ENCODE measurements at places on chromosomes 4 and X.
A peak's percentile ranks its signal among the peaks of the same experiment; 100 is the strongest.

DNA sequence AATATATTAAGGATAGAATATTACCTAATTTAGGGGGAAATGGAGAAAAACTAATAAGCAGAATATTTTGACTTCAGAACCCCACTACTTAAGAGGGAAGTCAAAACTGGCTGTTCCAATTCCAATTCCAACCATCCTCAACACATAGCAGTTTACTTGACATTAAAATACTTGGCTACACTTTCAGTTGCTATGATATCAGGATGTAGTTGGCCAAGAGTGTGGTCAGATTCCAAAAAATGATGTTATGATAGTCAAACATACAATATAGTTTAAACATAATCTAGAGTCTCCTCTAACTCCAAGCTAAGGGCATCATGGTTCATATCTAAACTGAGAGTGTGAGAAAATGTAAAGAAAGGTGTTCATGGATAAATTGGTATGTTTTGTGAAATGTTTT, 16.5 kb upstream of the SMIM14 start:
- H3K27me3 ChIP-seq, result no peaks in the 10 kb centered on the region
- DNase-seq, result no peak
- no peaks in the 10 kb centered on the region for H3K36me3 ChIP-seq
- H3K4me1 ChIP-seq, result no peaks in the 10 kb centered on the region
- H3K4me3 ChIP-seq, result no peak overlapping the region

- no peaks in the 10 kb centered on the region for H3K27me3 ChIP-seq
- H3K4me1 ChIP-seq, result no peaks in the 10 kb centered on the region
- H3K27ac ChIP-seq, result no peak overlapping the region
- H3K36me3 ChIP-seq, result no peaks in the 10 kb centered on the region
- no peak overlapping the region for H3K4me3 ChIP-seq
Measured at GRCh38 chr4:40972722-40973121, 223.0 kb downstream of the NSUN7 start.

- H3K27ac ChIP-seq, result no peak overlapping the region
- H3K4me3 ChIP-seq, result no peak overlapping the region
- DNase-seq, result no peak
- no peaks in the 10 kb centered on the region for H3K36me3 ChIP-seq
- peaks cover 3% of the 10 kb centered on the region for H3K4me1 ChIP-seq
Measured at GRCh38 chr4:73676861-73677323, 56.7 kb upstream of the RASSF6 start.

GRCh38 chr4:188824553-188824952, 685.3 kb downstream of the TRIML1 start:
- DNase-seq, result no peak
- H3K27me3 ChIP-seq, result no peaks in the 10 kb centered on the region
- no peak overlapping the region for H3K4me3 ChIP-seq

DNA sequence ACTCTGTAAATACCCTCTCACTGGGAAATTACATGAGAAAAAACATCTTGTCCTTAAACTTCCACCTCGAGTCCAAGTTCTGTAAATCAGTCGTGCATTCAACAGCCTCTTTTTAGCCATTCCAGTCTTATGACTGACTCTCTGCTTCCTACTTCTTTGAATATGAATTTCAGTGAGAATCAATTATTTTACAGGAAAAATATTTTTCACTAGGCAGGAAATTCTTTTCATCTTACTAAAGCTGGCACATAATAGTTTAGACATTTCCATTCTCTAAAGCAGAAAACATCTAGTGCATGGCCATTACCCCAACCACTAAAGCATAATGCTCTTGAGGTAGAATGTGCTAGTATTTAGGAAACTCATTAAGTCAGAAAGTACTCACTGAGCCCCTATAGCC, 565.7 kb upstream of the FAT1 start:
- H3K36me3 ChIP-seq, result no peaks in the 10 kb centered on the region
- DNase-seq, result no peak
- no peak overlapping the region for H3K4me3 ChIP-seq
- no peaks in the 10 kb centered on the region for H3K27me3 ChIP-seq
- no peak overlapping the region for H3K27ac ChIP-seq
- no peaks in the 10 kb centered on the region for H3K4me1 ChIP-seq

DNA sequence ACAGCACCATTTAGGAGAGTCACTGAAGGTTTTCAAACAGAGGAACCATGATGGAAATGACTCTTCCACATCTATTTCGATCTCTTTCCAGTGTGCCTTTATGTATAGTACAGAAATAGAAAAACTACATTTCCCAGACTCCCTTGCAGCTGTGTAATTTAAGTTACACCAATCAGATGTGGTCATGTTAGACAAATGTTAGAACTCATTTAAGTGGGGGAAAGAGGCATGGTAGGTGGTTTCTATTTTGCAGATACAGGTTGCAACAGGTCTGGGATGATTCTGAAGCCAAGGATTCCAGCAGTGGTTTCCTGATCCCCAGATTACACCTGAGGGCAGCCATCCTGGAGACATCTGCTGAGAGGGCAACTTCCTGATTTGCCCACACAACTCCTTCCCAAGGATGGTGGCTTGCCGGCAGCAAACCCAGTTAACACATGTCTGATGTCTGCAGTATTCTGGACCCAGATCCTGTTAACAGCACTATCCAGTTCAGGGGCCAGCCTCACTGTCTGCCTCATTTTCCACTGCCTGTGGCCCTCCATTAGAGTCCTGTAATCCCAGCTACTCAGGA, 38.7 kb upstream of the PDK3 start:
- H3K27ac ChIP-seq, result no peak overlapping the region
- H3K4me3 ChIP-seq, result no peak overlapping the region
- no peaks in the 10 kb centered on the region for H3K4me1 ChIP-seq
- H3K36me3 ChIP-seq, result no peaks in the 10 kb centered on the region

DNA sequence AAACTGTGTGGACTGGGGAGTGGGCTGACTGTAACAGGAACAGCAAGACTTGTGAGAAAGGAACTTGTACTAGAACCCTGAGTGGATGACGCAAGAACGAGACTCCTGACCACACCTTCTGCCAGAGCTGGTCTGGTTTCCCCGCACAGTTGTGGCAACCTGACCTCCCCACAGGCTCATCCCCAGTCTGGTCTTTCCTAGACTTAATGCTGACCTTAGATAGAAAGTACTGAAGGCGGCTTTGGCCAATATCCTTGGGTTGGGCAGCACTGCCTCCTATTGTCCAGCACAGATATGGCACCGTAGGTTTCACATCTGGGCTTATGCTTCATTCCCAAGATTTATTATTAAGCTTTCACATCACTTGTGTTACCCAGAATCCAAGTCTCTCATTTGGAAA, 137.8 kb upstream of the FRG1 start:
- H3K27ac ChIP-seq, result no peak overlapping the region
- no peaks in the 10 kb centered on the region for H3K27me3 ChIP-seq
- no peak for DNase-seq
- H3K36me3 ChIP-seq, result no peaks in the 10 kb centered on the region
- no peaks in the 10 kb centered on the region for H3K4me1 ChIP-seq
- no peak overlapping the region for H3K4me3 ChIP-seq

GRCh38 chrX:55264816-55265215, at the start of gene PAGE3:
Gene PAGE3 (minus strand): TSS chrX:55264916. CDS start chrX:55263903, 1,013 bp downstream.
- no peak within 1 kb of the TSS for H3K27ac ChIP-seq
- DNase-seq, result no peak
- H3K36me3 ChIP-seq, result no peaks in the 10 kb centered on the region
- H3K4me1 ChIP-seq, result no peaks in the 10 kb centered on the region
- no peak within 1 kb of the TSS for H3K4me3 ChIP-seq

- H3K4me3 ChIP-seq, result no peak overlapping the region
- H3K36me3 ChIP-seq, result no peaks in the 10 kb centered on the region
- H3K4me1 ChIP-seq, result peaks cover 17% of the 10 kb centered on the region
- peak; percentile 49 for DNase-seq
Measured at GRCh38 chr4:89486042-89486441, 178.4 kb upstream of the GPRIN3 start.

- no peak overlapping the region for H3K27ac ChIP-seq
- no peaks in the 10 kb centered on the region for H3K36me3 ChIP-seq
- DNase-seq, result no peak
- no peaks in the 10 kb centered on the region for H3K27me3 ChIP-seq
Measured at GRCh38 chr4:74418063-74418670, 26.8 kb upstream of the AREG start.

- no peaks in the 10 kb centered on the region for H3K36me3 ChIP-seq
- no peak for DNase-seq
- H3K4me1 ChIP-seq, result peaks cover 23% of the 10 kb centered on the region
- no peak overlapping the region for H3K4me3 ChIP-seq
- peaks cover 15% of the 10 kb centered on the region for H3K27me3 ChIP-seq
Measured at GRCh38 chrX:125203365-125203736, 116.3 kb upstream of the TEX13C start.

GRCh38 chrX:134631426-134632346, 26.6 kb downstream of the PLAC1 start:
- no peaks in the 10 kb centered on the region for H3K36me3 ChIP-seq
- no peak for DNase-seq
- H3K27ac ChIP-seq, result no peak overlapping the region

- no peaks in the 10 kb centered on the region for H3K4me1 ChIP-seq
- H3K27me3 ChIP-seq, result no peaks in the 10 kb centered on the region
- no peak overlapping the region for H3K4me3 ChIP-seq
- H3K36me3 ChIP-seq, result no peaks in the 10 kb centered on the region
- no peak overlapping the region for H3K27ac ChIP-seq
- DNase-seq, result no peak
Measured at GRCh38 chr4:187656959-187657358, 338.6 kb upstream of the ZFP42 start.

- H3K4me3 ChIP-seq, result no peak overlapping the region
- H3K27me3 ChIP-seq, result no peaks in the 10 kb centered on the region
- H3K36me3 ChIP-seq, result no peaks in the 10 kb centered on the region
- no peaks in the 10 kb centered on the region for H3K4me1 ChIP-seq
- no peak overlapping the region for H3K27ac ChIP-seq
Measured at GRCh38 chr4:76526585-76526990, 91.6 kb downstream of the SHROOM3 start.

GRCh38 chrX:100477467-100477866, 67.4 kb upstream of the PCDH19 start:
- no peak for DNase-seq
- H3K4me3 ChIP-seq, result no peak overlapping the region
- no peaks in the 10 kb centered on the region for H3K36me3 ChIP-seq
- H3K4me1 ChIP-seq, result no peaks in the 10 kb centered on the region
- no peaks in the 10 kb centered on the region for H3K27me3 ChIP-seq

GRCh38 chrX:35456891-35457290, 341.3 kb upstream of the MAGEB16 start:
- DNase-seq, result no peak
- H3K4me3 ChIP-seq, result no peak overlapping the region
- H3K36me3 ChIP-seq, result no peaks in the 10 kb centered on the region
- H3K27me3 ChIP-seq, result no peaks in the 10 kb centered on the region
- no peaks in the 10 kb centered on the region for H3K4me1 ChIP-seq
- H3K27ac ChIP-seq, result no peak overlapping the region

DNA sequence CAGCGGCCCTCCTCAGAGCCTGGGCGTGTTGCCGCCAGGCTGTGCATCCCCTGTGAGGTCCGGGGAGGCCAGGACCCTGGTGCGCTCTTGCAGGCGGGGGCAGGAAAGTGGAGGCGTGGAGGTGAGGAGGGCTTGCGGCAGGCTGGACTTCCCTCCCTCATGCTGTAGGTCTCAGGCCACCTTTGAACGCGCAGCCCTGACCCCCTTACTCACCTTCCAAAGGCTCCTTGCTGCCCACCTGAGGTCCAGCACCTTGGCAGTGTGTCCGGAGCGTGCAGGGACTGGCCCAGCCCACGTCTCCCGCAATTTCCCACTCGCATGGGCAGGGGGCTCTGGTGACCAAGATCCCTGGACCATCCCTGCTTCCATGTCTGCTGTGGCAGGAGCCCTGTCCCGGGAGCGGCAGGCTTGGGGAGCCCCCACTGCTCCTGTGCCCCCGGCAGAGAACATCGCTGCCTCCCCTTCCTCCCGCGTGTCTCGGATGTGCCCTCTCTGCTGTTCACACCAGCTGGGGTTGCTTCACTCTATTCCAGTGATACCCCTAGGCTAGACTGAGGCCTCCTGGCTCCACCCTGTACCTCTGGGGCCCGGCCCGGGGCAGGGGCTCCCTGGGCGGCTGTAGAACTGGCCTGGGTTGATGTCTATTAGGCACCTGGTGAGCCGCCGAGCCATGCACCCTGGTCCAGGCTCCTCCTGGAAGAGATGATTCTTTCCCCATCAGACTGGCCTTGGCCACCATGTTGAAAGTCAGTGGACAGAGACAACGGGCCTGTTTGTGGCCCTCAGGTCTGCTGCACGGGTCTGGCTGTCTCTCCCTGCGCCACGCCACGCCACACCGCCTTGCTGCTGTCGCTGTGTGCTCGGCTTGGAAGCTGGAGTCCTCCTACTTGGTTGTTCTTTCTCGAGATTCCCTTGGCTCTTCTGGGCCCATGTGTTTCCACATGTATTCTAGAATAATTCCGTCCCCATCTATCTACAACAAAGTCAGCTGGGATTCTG, 95.4 kb upstream of the ADRA2C start:
- no peak overlapping the region for H3K27ac ChIP-seq
- DNase-seq, result no peak
- no peaks in the 10 kb centered on the region for H3K4me1 ChIP-seq
- H3K27me3 ChIP-seq, result no peaks in the 10 kb centered on the region
- H3K4me3 ChIP-seq, result no peak overlapping the region

- H3K27ac ChIP-seq, result no peak overlapping the region
- no peak overlapping the region for H3K4me3 ChIP-seq
- H3K4me1 ChIP-seq, result no peaks in the 10 kb centered on the region
- DNase-seq, result no peak
Measured at GRCh38 chr4:186170966-186171365, 20.4 kb upstream of the CYP4V2 start.

DNA sequence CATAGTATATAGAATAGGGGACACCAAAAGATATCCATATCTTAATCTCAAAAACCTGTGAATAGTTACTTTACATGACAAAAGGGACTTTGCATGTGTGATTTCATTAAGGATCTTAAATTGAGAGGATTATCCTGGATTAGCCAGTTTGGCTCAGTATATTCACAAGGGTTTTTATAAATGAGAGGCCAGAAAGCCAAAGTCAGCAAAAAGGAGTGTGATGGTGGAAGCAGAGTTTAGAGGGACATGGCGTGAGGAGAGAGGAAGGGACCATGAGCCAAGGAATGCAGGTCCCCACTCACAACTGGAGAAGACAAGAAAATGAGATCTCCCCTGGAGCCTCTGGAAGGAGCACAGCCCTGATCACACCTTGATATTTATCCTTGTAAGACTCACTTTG, 648.5 kb upstream of the LCORL start:
- H3K4me1 ChIP-seq, result no peaks in the 10 kb centered on the region
- no peaks in the 10 kb centered on the region for H3K36me3 ChIP-seq
- H3K27me3 ChIP-seq, result no peaks in the 10 kb centered on the region
- no peak overlapping the region for H3K4me3 ChIP-seq
- no peak overlapping the region for H3K27ac ChIP-seq
- DNase-seq, result no peak

- H3K4me3 ChIP-seq, result no peak overlapping the region
- no peaks in the 10 kb centered on the region for H3K27me3 ChIP-seq
- H3K36me3 ChIP-seq, result no peaks in the 10 kb centered on the region
- DNase-seq, result peak; percentile 2
Measured at GRCh38 chr4:124640022-124640730, 72.4 kb downstream of the ANKRD50 start.

DNA sequence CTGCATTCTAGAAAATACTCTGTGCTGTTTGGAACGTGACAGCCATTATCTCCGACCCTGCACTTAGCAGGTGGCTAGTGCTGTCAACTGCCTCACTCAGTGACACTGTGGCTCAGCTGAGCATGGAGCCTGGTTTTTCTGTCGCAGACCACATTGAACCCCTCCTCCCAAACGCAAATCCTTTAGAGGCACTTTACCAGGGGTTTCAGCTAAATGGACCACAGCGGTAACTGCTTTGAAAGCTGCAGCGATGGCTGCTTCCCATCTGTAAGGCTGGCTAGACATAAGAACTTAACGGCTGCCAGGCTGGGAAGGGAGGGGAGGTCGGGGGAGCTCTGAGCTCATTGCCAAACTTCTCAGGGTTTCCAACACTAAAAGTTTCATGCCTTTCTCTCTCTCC, 8.1 kb downstream of the SLC34A2 start:
- no peak overlapping the region for H3K27ac ChIP-seq
- H3K4me3 ChIP-seq, result no peak overlapping the region
- H3K4me1 ChIP-seq, result no peaks in the 10 kb centered on the region
